ENCODE measurements at places on chromosomes 5 and 9.

GRCh38 chr5:168377525-168377924, 86.1 kb downstream of the WWC1 start:
- no peak for DNase-seq

- DNase-seq, result no peak
Observed at GRCh38 chr9:23771746-23772384, 54.2 kb downstream of the ELAVL2 start.

DNA sequence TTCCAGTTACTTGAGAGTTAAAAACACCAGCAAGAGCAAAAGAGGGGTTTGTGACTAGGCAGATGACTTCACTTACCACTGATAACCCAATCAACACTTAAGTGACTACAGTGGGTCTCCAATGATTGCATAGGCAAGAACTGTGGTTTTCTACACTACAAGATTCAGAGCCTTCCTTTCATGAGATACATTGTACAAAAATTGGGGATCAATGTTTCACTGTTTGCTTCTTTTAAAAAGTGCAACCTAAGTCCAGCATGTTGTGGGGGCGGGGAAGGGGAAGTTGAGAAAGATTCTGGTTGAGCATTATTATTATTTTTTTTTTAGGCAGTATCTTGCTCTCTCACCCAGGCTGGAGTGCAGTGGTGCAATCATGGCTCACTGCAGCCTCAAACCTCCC, 3.6 kb downstream of the IQGAP2 start:
- DNase-seq, result no peak

DNA sequence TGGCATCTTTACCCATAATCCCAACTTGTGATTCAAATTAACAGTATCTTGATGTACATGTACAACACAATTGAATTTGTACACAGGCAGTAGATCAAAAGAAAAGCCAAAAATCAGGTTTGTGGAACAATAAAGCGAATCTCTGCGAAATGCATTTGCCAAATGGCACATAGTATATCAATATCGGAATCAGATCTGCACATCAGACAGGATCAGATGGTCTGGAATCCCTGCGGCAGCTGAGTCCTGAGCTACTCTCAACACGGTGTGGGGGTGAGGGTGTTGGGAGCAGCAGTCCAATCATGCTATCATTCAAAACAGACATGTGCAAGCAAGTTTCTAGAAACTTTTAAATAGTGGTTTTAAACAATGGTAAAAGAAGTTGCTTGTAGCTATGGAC, 358.3 kb downstream of the SEMA5A start:
- DNase-seq, result no peak

- DNase-seq, result no peak
Observed at GRCh38 chr9:91163444-91163772, 198.3 kb downstream of the AUH start.

DNA sequence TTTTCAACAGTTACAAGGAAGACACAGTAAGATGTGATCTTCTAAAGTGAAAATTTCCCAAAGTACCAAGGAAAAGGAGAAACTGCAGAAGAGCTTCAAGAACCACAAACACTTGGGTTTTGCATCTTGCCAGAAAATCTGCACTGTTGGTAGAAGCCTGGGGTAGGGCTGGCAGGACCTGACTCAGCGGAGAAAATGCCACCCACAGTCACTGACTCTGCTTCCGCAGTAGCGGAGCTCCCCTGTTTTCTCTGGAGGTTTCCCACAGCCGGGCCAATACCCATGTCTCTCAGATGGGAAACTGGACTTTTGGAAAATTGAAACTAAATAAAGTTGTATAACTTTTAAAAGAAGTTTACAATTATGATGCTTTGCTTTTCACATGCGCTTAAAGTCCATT, 104.2 kb downstream of the MEF2C start:
- no peak for DNase-seq

DNA sequence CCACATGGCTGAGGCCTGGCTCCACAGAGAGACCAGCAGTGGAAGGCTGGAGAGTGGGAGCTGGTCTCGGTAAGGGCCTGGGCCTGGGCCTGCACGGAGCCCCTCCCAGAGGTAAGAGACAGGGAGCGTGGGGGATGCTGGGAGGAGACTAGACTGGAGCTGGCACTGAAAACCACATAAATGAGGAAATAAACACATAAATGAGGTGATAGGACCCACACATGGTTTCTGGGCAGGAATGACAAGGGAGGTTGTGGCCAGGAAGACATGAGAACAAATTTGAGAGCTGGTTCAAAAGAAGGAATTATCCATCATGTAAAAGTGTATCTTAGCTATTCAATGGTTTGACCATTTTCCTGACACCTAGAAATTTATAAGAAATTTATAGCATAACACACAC, 451.7 kb upstream of the DAP start:
- no peak for DNase-seq

DNA sequence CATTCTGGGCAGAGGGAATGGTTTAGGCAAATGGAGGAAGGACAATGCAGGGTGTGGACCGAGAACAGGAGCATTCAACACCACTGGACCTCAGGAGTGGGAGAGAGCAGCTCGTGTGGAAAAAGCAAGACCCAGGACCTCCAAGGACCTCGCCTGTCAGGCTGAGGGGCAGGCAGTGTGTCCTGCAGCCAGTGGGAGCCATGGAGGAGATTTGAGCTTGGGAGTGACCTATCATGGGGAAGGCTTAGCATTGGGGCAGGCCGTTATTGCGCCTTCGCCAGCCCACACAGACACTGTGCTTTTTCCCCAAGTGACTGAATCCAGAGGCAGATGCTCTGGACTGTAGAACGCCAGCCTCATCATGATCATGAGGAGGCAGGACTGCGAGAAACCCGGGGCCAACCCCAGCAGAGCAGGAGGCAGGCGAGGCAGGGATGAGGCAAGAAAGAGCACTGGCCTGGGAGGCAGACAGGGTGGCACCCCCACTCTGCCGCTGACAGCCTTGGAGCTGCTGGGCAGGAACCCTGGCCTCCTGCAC, 3.3 kb downstream of the CDHR2 start:
- no peak for DNase-seq

DNA sequence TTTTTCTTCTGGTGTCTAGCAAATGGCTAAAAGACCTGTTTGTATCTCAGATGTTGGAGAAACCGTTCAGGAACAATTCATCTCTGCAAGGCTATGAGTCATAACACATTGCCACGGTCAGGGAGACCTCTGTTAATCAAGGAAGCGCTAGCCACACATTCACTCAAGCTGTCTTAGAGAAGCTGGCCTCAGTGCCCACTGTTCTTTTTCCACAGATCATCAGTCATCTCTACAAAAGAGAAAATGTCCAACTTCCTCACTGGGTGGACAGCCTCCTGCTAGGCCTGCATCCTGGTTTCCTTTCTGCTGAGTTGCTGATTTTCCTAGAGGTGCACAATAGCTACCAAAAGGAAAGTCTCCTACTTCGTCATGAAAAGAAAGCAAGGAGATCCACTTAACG, 360.5 kb downstream of the BNC2 start:
- DNase-seq, result no peak

DNA sequence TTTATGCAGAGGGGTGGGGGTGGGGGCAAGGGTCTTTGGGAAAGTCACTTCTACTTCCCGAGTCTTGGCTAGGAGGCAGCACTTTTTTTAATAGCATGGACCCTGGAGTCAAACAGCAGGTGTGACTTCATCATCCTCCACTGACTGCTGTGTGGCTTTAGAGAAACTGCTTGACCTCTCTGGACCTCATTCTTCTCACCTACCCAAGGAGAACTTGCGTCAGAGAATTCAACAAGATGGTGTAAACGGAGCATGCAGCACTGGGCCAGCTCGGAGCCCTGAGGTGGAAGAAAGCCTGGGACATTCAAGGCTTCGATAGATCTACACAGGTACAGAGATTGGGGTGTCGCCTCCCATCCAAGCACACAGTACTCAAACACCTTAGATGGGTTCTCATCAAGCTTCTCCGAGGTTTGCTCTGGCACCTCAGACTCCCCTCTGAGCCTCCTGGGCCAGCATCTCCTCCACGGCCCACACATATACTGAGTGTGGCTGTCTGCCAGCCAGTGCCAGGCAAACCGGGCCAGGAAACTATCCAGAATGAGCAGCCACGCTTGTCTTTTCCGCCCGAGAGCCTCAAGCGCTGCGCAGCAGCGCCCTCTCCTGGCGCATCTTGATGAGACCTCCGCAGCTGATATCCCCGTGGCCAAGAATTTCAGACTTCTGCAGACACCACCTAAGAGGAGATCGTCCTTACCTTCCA, 4.6 kb upstream of the SLC25A48 start:
- DNase-seq, result no peak

- no peak for DNase-seq
Observed at GRCh38 chr5:115977096-115977495, 14.8 kb downstream of the LVRN start.

DNA sequence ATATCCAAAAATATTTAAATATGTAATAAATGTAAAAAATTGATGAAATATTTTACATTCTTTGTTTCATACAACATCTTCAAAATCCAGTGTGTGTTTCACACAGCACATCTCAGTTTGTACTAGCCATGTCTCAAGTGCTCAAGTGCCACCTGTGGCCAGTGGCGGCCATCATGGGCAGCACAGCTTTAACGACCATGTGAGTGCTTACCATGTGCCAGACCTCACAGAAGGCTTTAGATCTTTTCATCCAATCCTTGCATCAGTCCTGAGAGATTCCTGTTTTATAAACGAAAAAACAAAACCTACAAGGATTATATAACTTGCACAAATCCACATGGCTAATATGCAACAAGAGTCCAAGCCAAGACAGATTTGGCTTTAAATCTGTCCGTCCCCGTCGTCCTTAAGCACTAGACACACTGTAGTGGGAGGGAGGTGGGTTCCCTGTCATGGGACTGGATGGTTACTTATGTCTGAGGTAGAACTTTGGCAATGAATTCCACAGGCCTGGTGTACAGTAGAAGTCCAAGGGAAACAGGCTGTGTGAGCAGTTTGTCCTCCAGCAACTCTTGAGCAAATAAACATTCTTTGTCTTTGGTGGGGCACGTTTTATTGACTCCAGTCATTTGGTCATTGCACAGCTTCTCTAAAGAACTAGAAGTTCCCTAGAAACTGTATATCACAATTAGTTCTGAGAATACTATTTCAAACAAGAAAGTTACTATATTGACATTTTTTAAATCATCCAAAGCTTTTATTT, 25.0 kb upstream of the F2R start:
- no peak for DNase-seq

GRCh38 chr5:154783774-154784460, 28.7 kb downstream of the LARP1 start:
- no peak for DNase-seq

DNA sequence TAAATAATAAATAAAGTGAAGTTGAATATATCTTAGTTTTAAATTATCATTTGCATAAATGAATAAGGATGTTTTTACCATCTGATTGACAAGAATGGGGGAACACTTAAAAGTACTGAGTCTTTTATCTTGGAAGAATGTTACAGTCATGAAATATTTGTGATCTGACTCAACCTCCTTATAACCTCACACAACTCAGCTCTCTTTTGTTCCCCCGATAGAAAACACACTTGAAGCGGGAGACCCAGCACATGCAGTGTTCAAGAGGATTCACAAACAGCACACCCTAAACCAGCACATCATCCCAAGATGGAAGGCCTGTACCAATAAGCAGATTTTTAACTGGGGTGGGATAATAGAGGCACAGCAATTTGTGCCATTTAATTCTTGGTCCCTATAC, 15.5 kb downstream of the BAAT start:
- DNase-seq, result no peak

DNA sequence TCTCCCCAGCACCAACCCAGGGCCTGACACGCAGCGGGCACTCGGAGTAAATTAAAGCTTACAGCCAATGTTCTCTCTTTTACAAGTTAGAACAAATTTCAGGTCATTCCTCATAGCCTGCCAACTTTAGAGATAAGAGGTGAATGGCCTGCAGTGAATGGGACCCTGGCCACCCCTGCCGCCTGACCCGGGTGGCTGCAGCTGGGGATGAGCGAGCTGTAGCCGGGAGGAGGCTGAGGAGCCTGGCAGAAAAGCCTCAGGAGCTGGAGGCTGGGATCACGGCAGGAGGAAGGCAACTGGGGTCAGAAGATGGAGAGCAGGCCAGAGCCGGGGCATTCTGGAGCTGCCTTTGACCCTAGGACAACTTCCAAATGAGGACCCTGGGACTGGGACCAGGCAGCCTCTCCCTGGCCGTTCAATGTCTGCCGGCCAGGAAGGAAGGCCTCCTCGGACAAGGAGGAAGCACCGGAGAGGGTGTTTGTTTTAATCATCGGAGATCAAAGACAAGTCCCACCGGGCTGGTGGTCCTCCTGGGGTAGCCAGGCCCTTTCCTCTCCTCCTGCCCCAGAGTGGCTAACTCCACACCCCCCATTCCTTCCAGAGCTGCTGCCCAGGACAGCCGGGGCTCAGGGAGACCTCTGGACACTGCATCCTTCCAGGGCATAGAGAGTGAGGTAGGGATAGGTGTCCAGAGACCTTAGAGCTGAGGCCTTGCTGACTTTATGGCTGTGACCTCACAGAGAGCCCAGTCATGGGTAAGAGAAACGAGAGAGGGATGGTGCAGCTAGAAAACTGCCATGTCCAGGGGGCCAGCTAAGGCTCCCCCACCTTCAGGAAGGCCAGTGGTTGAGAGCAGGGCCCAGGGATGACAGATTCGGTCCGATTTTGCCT, 87.3 kb upstream of the LMX1B start:
- DNase-seq, result no peak

GRCh38 chr9:100938507-100938906, 90.0 kb upstream of the PLPPR1 start:
- DNase-seq, result no peak

- no peak for DNase-seq
Observed at GRCh38 chr5:100950985-100951384, 47.9 kb upstream of the ST8SIA4 start.

GRCh38 chr5:38022631-38023030, 182.8 kb upstream of the GDNF start:
- DNase-seq, result no peak

- no peak for DNase-seq
Observed at GRCh38 chr5:52065182-52065581, 681.9 kb downstream of the ISL1 start.

DNA sequence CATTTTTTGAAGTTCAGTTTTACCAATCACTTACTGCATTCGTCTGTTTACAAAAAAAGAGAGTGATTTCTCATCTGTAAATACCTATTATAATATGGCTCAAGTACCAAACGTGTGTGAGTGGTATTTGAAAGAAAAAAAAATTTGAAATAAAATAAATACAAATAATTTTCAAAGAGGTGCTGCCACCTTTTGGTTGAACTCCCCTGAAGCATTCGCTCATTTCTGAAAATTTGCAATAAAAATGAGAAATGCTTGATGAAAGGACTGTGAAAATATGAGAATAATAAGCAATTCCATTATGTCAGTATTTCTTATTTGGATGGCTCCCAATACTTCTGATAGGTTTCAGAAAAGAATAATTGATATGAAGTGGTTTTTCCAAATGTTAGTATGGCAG, 409.9 kb downstream of the CTNND2 start:
- DNase-seq, result no peak

DNA sequence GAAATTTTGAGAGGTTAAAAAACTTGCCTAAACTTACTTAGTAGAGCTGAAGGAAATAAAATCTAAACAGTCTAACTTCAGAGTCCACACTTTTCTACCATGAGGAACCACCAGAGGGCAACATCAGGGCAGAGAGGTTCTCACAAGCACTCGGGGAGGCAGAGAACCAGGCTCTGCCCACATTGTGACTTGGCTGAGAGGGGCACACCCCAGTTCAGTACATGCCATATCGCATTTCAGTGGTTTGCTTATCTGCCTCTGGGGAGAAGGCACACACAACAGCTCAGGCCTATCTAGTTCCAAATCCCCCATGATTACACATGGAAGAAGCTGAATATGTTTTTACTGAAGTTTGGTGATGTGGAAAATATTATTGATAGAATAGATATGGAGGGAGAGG, 49.2 kb downstream of the EQTN start:
- no peak for DNase-seq

- no peak for DNase-seq
Observed at GRCh38 chr5:145180371-145180770, 654.8 kb downstream of the PRELID2 start.

Measured in activated T-helper 1 cell treated with anti-CD3 and anti-CD28 coated beads, Interleukin-2, amount 50 U/mL, for 16 hours (primary cell).